ENCODE measurements at places on chromosomes 16 and 17.

GRCh38 chr17:33055171-33055611 is 63.5 kb downstream of the SPACA3 start:
- DNase-seq = no peak

DNA sequence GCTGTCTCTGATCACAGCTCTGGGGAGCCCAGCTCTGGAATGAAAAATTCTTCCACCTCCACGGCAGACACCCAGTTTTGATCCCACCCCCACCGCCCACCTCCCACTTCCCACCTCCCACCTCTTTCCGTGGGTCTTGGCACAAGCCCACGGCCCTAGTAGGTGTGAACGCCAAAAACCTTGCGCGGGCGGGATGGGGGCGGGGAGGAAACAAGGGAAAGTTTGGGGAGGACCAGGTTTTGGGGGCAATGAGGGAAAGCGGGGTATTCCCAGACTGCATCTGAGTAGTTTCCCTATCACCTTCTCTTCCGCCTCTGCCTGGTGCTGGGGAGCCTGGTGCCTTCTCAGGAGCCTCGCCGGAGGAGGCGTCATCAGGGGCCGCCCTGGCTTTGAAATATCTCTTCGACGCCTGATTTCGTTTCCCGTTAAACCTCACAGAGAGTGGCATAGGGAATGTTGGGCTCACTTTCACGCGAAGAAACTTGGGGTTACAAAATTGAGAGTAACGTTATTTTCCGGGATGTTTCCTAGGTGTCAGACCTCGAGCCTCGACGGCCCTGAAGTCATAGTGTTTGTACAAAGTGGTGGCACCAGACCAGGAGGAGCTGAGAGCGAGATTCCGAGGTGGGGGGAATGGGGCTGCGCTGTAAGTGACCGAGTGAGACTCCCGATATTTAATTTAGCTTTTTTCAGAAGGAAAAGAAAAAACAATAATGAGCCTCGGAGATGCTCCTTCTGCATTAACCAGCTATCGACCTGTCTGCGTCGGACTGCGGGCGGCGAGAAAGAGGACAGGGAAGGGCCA is 1.6 kb upstream of the IRX3 start:
- no peak for DNase-seq

- no peak for DNase-seq
These were observed 28.2 kb downstream of the BRD7 start for GRCh38 chr16:50340578-50340977.

GRCh38 chr17:29357821-29358232 is 32.3 kb upstream of the TAOK1 start:
- DNase-seq = no peak

DNA sequence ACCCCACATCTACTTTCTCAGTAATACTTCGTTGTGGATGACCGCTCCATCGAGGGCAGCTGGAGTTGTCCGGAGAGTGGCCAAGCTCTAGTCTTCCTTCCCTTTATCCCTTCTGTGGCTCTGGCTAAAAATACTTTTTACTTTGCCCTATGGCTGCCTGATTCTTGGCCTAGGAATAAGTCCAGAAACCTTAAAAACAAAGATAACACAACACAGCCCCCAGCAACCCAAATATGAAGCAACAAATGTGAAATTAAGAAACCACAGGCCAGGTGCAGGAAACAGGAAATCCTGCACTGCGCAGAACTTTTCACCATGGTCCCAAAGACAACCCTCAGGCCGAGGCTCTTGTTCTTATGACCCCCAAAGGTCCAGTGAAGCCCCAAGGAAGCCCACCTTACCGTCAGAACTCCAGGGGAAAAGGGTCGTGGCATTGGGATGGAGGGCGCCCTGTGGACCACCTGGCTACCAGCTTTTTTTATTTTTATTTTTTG is 26.0 kb downstream of the TK2 start:
- no peak for DNase-seq

GRCh38 chr17:82217120-82217529 is 4.5 kb upstream of the CCDC57 start:
- no peak for DNase-seq

- no peak for DNase-seq
These were observed 173.4 kb downstream of the RAB11FIP4 start for GRCh38 chr17:31564883-31565301.

- no peak for DNase-seq
These were observed 7.9 kb downstream of the CLUAP1 start for GRCh38 chr16:3508736-3509135.

GRCh38 chr16:78483124-78483992 is 383.9 kb downstream of the WWOX start:
- no peak for DNase-seq

DNA sequence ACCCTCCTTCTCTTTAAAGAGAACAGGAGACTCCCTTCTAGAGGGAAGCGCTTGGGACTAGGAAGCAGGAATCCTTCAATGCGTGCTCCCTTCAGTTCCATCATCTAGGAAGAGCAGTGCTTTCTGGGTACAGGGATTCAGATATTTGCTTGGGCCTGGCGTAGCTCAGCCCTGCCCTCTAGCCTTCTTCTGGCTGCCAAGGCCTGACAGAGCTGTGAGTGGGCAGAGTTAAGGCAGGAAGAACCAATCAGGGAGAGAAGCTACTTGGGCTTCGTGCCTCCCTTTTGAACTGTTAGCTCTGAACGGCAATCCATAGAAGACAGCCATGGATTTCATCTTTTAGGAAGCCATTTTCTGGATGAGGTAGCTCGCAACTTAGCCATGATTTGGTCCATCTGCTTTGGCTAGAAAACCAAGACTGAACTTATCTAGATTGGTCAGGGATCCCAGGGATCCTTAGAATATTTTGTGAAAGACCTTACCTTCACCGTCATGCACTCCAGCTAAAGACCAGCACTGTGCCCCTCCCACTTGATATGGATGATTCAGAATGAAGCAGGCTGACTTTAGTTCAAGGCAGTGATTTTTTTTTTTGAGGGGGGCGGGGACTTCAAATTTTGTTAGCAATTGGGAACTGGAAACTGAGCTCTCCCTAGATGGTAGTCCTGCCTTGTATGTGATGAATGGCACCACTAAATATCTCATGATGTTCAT is 2.5 kb upstream of the CORO6 start:
- DNase-seq = no peak

DNA sequence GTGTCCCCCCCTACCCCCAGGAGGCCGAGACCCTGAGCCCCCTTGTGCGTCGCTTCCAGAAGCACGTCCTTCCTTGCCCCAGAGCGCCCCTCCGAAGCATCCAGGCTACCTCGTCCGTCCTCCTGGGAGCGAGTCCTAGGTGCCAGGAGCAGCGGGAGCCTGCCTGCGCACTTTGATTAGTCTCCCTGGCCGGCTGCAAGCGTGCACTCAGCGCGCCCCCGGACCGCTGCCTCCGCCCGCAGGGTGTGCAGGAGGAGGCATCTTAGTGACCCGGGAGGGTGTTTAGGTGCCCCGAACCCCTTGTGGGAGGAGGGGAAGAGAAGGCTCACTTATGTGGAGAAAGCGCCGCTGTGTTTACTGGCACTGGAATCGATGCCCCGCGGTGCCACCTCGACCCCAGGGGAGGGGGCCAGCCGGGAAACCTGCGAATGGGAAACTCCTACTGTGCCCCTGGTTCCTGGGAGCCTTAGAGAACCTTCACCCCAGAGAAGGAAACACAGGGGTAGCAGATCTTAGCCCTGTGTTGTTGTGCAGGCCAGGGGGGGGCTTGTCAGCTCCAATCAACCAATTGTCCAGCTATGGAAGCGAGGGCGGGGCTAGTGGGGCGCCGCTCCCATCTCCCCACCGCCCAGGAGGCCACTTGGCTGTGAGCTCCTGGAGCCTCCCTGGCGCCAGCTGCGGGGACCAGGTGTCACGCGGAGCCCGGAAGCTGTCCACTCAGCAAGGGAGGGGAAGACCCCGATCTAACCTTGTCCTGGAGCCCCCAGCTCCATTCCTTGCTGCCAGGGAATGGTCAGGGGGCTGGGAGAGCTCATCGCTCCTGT is 922.8 kb upstream of the EEF2KMT start:
- DNase-seq = no peak

GRCh38 chr17:77391668-77392375 is 251.1 kb downstream of the SEC14L1 start:
- no peak for DNase-seq

DNA sequence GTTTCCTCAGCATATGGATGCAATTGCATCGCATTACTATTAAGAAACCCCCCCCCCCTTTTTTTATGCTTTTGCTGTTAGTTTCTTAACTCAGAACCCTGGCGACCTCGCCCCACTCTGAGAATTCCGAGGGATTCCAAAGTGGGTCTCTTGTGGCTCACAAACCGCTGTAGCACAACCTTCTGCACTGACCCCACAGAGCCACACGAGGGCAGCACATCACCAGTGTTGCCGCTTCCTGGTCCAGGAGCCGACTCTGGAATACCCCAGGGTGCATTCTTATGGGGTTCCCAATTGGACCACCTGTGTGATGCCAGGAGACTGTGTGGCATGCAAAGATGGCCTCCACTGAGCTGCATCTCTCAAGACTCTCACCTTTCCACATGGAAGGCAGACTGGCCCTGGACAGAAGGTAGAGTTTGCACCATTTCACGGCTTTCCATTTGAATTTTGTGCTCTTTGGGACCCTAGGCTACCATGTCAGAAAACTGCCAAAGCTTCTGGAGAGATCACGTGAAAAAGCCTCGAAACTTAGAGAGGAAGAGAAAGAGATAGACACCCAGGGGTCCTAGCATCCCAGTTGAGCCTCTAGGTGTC is 432.7 kb upstream of the ASIC2 start:
- peak; percentile 11 for DNase-seq

DNA sequence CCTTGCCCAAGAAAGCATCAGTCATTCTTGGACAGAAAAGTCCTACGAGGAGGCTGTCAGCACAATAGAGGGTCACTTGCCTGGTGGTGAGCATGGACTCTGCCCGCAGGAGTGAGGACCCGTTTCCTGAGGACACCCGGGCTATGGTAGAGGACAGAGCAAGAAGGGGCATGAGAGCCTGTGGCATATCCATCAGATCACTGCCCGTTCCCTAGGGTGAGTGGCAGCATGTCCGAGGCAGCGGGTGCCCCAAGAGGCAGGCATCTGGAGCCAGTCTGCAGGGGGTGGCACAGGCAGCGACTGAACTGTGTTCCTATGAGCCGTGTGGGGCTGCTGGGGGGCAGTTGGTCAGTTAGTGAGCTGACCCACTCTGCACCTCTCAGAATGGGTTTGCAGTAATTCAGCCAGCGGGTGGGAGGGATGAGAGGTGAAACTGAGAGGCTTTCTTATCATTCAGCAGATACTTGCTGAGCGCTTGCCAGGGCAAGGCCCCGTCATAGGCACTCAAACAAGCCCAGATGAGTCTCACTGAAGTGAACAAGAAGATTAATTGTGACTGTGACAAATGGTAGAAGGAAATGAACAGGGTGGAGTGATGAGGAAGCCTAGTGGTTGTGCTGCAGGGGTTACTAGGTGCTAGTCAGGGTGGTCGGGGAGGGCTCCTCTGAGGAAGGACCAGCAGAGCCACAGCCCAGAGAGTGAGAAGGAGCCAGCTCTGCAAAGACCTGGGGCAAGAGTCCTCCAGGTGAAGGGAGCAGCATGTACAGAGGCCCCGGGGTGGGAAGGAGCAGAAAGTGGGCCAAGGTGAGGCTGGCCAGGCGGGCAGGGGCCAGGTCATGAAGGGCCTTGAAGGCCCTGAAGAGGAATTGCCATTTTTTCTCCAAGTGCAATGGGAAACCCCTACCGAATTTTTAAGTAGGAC is 87.9 kb downstream of the CLEC16A start:
- no peak for DNase-seq

- no peak for DNase-seq
These were observed 64.2 kb downstream of the FOXK2 start for GRCh38 chr17:82583720-82584234.

DNA sequence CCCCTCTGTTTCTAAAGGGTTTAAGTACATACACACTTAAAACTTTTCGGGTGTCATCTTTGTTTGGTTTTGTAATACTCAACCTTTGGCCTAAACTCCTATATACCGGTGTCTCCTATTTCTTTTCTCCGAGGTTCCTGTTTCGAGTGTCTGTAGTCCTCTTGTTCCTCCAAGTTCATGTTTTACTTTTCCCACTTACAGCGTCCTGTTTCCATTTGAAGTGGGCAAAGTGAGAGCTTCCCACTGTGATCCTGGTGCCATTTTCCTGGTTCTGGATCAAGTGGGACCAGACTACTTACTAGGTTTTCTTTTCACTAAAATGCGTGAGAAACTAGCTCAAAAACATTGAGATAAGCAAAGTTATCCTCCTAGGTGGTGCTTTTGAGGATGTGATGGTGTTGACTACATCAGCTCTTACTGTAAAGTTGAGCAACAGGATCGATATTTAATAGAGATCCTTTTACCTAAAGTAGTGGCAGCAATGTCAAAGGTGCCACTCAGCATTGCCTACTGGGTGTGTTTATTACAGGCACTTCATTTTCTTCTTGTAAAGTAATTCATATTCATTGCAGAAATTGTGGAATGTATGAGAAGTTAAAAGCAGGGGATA is 1.3 kb downstream of the PSMD3 start:
- DNase-seq = no peak

- DNase-seq = no peak
These were observed 30.1 kb downstream of the ACSF3 start for GRCh38 chr16:89123831-89124100.

- peak; percentile 77 for DNase-seq
These were observed 9.5 kb upstream of the ARL4D start for GRCh38 chr17:43389046-43389947.

- DNase-seq = peak; percentile 56
These were observed 54.9 kb downstream of the RGS9 start for GRCh38 chr17:65191811-65192740.

- DNase-seq = peak; percentile 57
These were observed 253.6 kb downstream of the CDH13 start for GRCh38 chr16:82880346-82880745.

GRCh38 chr16:78599271-78599670 is 499.8 kb downstream of the WWOX start:
- DNase-seq = no peak

DNA sequence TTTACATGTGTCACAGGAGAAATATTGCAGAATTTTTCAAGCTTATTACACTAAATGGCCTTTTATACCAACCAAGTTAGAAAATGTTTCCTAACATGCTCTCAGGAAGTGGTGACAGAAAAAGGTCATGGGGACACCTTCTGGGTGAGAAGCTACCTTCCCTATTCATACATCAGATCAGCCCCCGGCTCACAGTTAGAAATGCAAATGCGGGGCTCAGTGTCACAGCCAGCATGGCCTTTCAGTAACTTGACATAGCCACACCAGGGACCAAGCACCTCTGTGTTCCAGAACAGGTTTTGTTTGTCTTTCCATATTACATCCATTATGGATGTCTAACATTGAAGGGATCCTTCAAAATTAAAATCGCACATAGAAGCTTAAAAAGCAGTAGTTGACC is 59.5 kb downstream of the CHD9NB start:
- DNase-seq = no peak

GRCh38 chr16:21222495-21223337 is 10.8 kb upstream of the ANKS4B start:
- no peak for DNase-seq

- DNase-seq = no peak
These were observed 1494.7 kb downstream of the CDH8 start for GRCh38 chr16:60541535-60541934.

GRCh38 chr16:50102051-50102746 is 36.4 kb downstream of the HEATR3 start:
- no peak for DNase-seq

All from NCI-H2081 (cell line).